Sciatic nerve (tissue), 2 donors: ENCODE measurements at places on chromosomes 2 and 18. TPM values are rescaled to one million over a fixed set of nuclear protein-coding genes. Genes with fewer than 3 reads are reported as not detected.

- no peak for DNase-seq
Observed at GRCh38 chr18:54880395-54881105, 52.3 kb downstream of the RAB27B start.

The SLC19A3 gene
- 7.1 TPM for total RNA-seq

The CDK5R2 gene
- total RNA-seq = not detected

The FAP gene
- total RNA-seq = 10.4 TPM

DNA sequence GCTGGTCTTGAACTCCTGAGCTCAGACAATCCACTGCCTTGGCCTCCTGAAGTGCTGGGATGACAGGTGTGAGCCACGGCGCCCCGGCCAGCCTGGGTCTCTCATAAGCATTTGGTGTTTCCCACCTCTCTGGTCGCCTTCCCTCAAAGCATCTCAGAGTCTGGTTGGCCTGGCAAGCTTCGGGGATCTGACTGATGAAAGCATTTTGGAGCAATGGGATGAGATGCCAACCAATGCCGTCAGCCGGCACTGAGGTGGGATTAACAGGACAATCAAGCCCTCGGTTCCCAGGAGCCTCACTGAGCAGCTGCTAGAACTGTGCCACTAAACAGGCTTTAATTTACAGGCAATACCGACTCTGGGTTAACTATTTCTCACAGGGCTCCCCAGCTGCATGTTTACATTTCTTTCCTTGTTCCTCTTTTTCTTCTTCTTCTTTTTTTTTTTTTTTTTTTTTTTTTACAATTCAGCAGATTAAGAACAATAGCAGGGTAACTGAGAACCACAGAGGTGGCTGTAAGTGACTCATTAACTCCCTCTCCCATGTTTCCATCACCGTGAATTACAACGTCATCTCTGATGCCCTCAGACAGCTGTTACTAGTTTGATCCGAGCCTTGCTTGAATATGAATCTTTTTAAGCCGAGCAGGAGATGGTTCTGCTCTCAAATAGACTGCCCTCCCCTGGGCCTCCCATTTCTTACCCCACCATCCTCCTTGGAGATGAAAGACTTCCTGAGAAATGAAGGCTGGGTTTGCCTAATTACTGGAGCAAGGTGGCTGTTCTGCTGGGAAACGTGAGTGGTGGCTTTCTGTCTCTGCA, 37.9 kb downstream of the ODC1 start:
- no peak for DNase-seq

- DNase-seq = peak; percentile 53
Observed at GRCh38 chr18:79944126-79944731, 7.2 kb downstream of the SLC66A2 start.

DNA sequence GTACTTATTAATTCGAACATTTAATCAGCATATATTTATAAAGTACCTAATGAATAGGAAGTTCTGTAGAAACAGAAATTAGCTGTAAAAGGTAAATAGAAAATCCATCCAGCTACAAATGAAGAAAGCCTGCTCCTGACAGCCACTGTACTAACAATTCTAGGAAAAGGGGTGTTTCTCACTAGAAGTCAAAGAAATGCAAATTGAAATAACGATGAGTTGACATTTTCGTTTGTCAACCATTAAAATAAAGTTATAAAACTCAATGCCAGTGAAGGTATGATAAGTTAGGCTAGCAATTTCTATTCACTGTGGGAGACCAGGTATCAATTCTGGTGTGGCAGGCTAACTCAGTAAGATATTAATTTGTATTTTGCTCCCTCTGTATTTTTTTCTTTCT, 198.0 kb downstream of the ARL4C start:
- no peak for DNase-seq
